Right renal pelvis (tissue), 4 donors: ENCODE measurements at places on chromosomes 5 and 9.

DNA sequence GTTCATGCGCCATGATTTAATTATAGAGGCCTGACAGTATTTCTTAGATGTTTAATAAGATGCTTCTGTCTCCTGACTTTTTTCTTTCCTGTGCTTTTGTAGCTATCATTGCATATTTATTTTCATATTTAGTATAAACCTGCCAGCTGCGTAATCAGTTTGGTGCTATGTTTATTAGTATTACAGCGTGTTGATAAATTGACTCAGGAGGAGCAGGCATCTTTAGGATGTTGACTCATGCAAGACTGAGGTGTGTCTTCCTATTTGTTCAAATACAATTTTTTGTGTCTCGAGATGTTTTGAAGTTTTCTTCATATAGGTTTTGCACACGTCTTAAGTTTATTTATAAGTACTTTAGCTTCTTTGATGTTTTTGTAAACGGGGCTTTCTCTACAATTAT lies 35.9 kb upstream of the EXOC3 start:
- DNase-seq = no peak

- no peak for DNase-seq
These were observed 828.9 kb downstream of the TLR4 start for GRCh38 chr9:118533101-118533500.

GRCh38 chr9:1505489-1505888 lies 455.3 kb downstream of the DMRT2 start:
- DNase-seq = no peak

DNA sequence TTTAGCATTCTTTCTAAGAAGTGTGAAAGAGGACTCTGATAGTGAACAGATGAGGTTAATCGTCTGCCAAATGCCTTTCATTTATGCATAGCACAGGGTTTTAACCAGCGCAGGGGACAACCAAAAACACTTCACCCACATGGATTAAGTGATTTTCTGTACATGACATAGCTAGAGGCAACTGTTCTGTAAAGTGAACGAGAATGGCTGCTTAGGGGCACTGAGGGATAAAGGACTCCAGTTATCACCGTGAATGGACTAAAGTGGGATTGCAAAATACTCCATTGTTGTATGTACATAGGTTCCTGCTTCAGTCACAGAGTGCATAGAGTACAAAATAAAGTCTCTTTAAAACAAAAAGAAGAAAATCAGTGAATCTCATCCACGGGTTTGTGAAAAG lies 456.8 kb downstream of the DMAC1 start:
- no peak for DNase-seq
